ENCODE measurements at places on chromosomes 1 and 21.

GRCh38 chr1:41853907-41854306 lies 64.8 kb downstream of the HIVEP3 start:
- DNase-seq, result no peak
- no peak overlapping the region for H3K4me3 ChIP-seq
- H3K27me3 ChIP-seq, result no peaks in the 10 kb centered on the region
- H3K4me1 ChIP-seq, result no peaks in the 10 kb centered on the region

DNA sequence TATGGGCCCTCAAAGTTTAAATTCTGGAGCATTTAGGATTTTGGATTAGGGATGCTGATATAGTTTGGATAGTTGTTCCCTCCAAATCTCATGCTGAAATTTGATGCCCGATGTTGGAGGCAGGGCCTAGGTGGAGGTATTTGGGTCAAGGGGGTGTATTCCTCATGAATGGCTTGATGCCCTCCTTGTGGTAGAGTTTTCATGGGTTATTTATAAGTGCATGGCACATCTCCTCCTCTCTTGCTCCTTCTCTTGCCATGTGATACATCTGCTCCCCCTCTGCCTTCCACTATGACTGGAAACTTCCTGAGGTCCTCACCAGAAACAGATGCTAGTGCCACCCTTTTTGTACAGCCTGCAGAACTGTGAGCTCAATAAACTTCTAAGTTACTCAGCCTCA lies 17.5 kb upstream of the NKAIN1 start:
- H3K27me3 ChIP-seq, result no peaks in the 10 kb centered on the region
- no peak for DNase-seq
- H3K27ac ChIP-seq, result no peak overlapping the region
- H3K36me3 ChIP-seq, result no peaks in the 10 kb centered on the region
- H3K4me3 ChIP-seq, result no peak overlapping the region

GRCh38 chr21:34962136-34962535 lies 87.0 kb downstream of the RUNX1 start:
- H3K36me3 ChIP-seq, result no peaks in the 10 kb centered on the region
- no peak overlapping the region for H3K4me3 ChIP-seq
- DNase-seq, result no peak
- H3K4me1 ChIP-seq, result no peaks in the 10 kb centered on the region

DNA sequence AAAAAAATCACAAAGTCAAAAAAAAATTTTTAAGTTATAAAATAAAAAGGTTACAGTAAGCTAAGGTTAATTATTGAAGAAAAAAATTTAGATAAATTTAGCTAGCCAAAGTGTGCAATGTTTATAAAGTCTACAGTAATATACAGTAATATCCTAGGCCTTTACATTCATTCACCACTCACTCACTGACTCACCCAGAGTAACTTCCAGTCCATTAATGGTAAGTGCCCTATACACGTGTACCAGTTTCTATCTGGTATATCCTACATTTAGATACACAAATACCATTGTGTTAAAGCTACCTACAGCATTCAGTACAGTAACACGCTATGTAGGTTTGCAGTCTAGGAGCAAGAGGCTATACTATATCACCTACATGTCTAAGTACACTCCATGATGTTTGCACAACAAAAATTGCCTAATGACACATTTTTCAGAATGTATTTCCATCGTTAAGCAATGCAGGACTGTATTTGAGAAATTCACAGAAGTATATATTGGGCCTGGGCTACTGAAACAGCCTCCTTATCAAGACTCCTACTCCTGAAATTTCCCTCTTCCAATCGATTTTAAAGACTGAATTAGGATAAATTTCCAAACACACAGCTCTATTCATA lies 155.1 kb downstream of the COP1 start:
- H3K27me3 ChIP-seq, result no peaks in the 10 kb centered on the region
- H3K4me3 ChIP-seq, result no peak overlapping the region
- no peak for DNase-seq

GRCh38 chr1:60573121-60573520 lies 499.6 kb upstream of the C1orf87 start:
- H3K27me3 ChIP-seq, result no peaks in the 10 kb centered on the region
- no peaks in the 10 kb centered on the region for H3K36me3 ChIP-seq
- H3K4me1 ChIP-seq, result no peaks in the 10 kb centered on the region
- DNase-seq, result no peak
- no peak overlapping the region for H3K27ac ChIP-seq

- H3K4me3 ChIP-seq, result no peak overlapping the region
- H3K4me1 ChIP-seq, result no peaks in the 10 kb centered on the region
- H3K27ac ChIP-seq, result no peak overlapping the region
- H3K36me3 ChIP-seq, result no peaks in the 10 kb centered on the region
Measured at GRCh38 chr1:56374026-56374974, 205.1 kb downstream of the PLPP3 start.

DNA sequence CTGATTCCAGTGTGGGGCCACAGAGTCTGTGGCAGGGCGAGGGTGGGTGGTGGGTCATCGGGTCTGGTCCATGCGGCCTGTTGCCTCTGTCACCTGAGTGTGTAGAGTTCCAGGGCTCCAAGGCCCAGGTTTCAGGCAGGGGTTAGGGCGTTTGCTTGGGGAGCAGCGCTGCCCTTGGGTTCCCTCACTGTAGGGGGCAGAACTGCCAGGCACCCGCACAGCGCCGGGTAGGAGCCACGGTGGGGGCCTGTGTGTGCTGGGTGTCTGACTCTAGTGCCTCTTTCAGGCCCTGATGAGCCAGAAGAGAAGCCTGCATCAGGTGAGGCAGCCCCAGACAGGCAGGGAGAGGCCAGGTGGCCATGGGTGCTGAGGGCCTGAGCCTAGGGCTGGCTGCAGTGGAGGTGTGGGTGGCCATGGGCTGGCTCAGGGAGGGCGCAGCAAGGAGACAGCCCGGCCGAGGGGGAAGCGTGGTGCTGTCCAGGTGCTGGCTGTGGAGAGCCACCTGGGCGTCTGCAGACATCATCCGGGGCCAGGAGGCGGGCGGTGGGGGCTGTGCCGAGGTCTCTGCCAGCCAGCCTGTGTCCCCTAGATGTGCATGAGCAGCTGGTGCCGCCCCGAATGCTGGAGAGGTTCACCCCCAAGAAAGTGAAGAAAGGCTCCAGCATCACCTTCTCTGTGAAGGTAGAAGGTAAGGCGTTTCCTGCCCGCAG lies 72.3 kb downstream of the TRIM11 start:
- no peaks in the 10 kb centered on the region for H3K4me1 ChIP-seq
- no peaks in the 10 kb centered on the region for H3K36me3 ChIP-seq
- DNase-seq, result no peak
- H3K27ac ChIP-seq, result no peak overlapping the region
- no peaks in the 10 kb centered on the region for H3K27me3 ChIP-seq

- H3K36me3 ChIP-seq, result no peaks in the 10 kb centered on the region
- H3K27ac ChIP-seq, result peak overlapping the region; percentile 51
- H3K4me3 ChIP-seq, result no peak overlapping the region
Measured at GRCh38 chr1:28449904-28450303, 55.9 kb upstream of the RCC1 start.

GRCh38 chr1:7824701-7825100 lies 28.2 kb downstream of the UTS2 start:
- DNase-seq, result no peak
- H3K4me1 ChIP-seq, result peaks cover 11% of the 10 kb centered on the region
- H3K4me3 ChIP-seq, result no peak overlapping the region
- H3K27me3 ChIP-seq, result peaks cover 9% of the 10 kb centered on the region
- H3K36me3 ChIP-seq, result no peaks in the 10 kb centered on the region
- no peak overlapping the region for H3K27ac ChIP-seq

DNA sequence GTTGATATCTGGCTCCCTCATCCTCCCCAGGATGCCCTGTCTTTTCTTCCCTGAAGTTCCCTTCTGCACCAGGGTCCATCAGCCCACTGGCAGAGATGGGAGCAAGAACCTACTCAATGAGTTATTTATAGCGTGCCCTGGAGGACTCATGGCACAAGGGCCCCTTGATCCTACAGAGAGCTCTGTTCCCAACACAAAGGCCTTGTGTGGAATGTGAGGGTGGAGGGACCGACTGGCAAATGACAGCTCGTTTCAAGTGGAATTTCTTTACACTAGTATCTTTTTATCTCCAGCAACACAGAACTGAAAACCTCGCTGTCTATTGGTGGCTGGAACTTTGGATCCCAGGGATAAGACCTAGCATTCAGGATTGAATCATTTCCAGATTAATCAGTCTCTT lies 22.4 kb downstream of the CHI3L2 start:
- H3K36me3 ChIP-seq, result no peaks in the 10 kb centered on the region
- no peaks in the 10 kb centered on the region for H3K27me3 ChIP-seq
- no peaks in the 10 kb centered on the region for H3K4me1 ChIP-seq
- no peak overlapping the region for H3K4me3 ChIP-seq

DNA sequence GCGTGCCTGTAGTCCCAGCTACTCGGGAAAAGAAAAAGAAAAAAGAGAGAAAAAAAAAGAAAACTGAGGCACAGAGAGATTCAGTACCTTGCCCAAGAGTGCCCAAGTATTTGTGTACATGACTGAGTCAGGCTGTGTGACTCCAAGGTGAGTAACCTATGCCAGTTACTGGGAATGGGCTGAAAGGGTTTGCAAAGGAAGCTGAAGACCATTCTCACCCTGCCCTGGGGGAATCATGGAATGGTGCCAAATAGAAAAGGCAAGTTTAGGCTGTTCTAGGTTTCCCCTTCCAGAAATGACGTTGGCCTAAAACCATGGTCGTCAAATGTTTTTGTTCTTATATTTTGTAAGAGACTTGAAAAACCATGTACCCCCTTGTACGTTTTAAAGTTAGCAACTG lies 37.9 kb upstream of the LRIG2 start:
- no peaks in the 10 kb centered on the region for H3K36me3 ChIP-seq
- no peak for DNase-seq
- no peak overlapping the region for H3K4me3 ChIP-seq
- no peaks in the 10 kb centered on the region for H3K27me3 ChIP-seq
- no peaks in the 10 kb centered on the region for H3K4me1 ChIP-seq

DNA sequence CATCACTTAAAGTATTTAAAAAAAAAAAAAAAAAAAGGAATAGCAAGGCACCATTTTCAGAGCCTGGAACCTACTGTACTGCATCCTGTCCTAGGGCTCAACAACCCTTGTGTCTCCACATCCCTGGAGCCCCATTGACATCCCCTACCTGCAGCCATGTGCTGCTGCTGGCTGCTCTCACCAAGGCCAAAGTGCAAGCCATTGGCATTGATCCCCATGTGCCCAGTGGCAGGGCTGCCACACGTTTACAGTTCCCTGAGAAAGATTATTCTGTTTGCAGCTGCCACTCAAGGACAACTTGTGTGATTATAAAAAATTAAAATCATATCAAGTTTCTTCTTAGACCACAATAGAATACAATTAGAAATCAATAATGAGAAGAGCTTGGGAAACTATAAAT lies 129.9 kb downstream of the LHX8 start:
- H3K27me3 ChIP-seq, result no peaks in the 10 kb centered on the region
- H3K36me3 ChIP-seq, result no peaks in the 10 kb centered on the region
- no peak overlapping the region for H3K27ac ChIP-seq
- no peak overlapping the region for H3K4me3 ChIP-seq
- no peaks in the 10 kb centered on the region for H3K4me1 ChIP-seq
- DNase-seq, result no peak

DNA sequence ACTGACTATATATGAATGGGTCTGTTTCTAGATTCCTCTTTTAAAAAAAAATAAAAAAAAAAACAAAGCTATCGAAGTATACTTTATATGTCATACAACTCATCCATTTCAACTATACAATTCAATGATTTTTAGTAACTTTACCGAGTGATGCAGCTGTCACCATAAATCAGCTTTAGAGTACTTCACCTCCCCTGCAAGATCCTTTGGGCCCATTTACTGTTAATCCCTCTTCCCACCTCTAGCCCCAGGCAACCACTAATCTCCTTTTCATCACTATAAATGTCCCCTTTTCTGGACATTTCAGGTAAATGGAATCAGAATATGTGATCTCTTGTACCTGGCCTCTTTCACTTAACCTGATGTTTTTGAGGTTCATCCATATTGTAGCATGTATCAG lies 133.9 kb downstream of the PEX14 start:
- H3K4me1 ChIP-seq, result no peaks in the 10 kb centered on the region
- H3K36me3 ChIP-seq, result no peaks in the 10 kb centered on the region
- no peak overlapping the region for H3K4me3 ChIP-seq
- H3K27me3 ChIP-seq, result no peaks in the 10 kb centered on the region
- H3K27ac ChIP-seq, result no peak overlapping the region
- DNase-seq, result no peak

- DNase-seq, result no peak
- H3K36me3 ChIP-seq, result no peaks in the 10 kb centered on the region
- no peaks in the 10 kb centered on the region for H3K27me3 ChIP-seq
Measured at GRCh38 chr1:197598935-197599334, 176.3 kb downstream of the DENND1B start.
